D721Med (cell line): ENCODE measurements at places on chromosomes 4 and X.

DNA sequence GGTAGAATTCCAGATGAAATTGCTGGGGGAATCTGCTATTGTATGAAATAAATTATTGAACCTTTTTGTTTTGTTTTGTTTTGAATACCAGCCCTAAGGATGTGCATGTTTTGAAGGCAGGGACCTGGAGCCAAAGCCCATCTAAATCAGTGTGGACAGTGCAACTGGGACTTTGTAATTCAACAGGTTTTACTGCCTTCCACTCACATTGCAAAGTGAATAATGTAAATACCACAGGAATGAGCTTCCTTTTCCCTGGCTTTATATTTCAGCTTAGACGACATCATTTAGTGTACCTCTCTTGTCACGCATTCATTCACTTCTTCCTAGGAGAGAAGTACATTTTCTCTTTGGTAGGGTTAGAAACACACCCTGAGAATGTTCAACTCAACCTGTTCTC lies 795.0 kb downstream of the CENPC start:
- no peak for DNase-seq

GRCh38 chrX:386768-387575 lies at the start of gene PPP2R3B:
PPP2R3B (minus strand) TSS chrX:386907; CDS start chrX:386691, 216 bp downstream.
- peak; percentile 84 for DNase-seq

DNA sequence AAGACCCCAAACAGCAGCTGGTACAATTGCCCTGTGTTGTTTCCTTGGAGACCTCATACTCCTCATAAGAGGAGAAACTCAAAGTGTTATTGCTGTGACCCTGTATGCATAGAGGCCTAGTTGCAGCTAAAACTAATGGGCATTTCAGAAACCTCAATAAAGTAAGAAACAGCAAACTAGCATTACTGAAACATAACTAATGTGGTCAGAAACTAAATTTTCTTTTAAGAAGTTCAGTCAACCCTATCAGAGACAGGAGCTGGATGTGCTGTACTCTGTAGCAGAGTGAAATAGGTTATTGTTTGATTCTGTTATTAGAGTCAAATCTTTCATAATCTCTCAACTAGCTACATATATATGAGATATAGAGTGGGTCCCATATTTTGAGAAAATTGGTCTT lies 257.5 kb upstream of the IRS4 start:
- no peak for DNase-seq

DNA sequence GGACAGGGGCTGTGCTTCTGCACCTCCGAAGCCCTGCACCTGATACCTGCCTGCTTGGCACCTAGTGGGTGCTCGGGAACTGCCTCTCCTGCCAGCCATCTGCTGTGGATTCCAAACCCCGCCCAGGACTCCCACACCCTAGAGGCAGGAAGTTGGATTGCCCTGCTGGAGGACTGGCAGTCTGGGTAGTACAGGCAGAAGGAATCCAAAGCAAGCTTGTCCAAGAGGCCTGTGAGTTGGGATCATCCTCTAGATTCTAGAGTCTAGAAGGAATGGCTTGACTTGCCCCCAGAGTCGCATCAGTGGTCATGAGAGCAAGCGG lies 64.6 kb upstream of the MTM1 start:
- no peak for DNase-seq

GRCh38 chr4:8731364-8731763 lies 138.8 kb downstream of the CPZ start:
- DNase-seq, result no peak

DNA sequence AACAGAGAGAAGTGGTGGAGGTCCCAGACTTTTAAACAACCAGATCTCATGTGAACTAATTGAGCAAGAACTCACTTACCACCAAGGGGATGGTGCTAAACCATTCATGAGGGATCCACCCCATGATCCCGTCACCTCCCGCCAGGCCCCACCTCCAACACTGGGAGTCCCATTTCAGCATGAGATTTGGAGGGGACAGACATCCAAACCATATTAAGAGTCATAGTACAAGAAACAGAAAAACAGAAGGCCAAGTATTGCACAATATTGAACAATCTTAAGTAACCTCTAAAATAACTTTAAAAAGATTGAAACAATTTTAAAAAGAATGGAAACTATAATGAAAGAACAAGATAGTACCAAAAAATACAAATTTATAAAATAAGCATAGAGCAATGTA lies 110.0 kb downstream of the CBR4 start:
- DNase-seq, result no peak

DNA sequence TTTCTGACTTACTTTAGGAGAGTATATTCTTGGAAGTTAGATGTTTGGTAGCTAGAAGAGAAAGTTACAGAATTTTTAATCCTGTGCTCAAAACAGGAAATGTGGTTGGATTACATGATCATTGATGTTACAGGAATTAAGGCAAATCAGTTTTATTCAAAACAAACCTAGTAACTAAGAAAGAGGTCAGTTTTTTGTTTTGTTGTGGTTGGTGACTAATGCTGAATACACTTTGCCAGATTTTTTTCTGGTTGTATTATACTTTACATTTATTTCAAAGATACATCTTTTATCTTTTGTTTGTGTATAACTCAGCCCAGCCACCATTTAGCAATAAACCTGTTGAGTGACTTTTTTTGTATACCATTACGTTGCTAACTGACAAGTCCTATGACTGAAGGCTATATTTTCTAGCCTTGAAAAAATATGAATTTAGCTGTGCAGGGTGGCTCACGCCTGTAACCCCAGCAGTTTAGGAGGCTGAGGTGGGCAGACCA lies 116.7 kb downstream of the KLHL8 start:
- no peak for DNase-seq

GRCh38 chr4:80243274-80244018 lies 23.0 kb upstream of the FGF5 start:
- no peak for DNase-seq

DNA sequence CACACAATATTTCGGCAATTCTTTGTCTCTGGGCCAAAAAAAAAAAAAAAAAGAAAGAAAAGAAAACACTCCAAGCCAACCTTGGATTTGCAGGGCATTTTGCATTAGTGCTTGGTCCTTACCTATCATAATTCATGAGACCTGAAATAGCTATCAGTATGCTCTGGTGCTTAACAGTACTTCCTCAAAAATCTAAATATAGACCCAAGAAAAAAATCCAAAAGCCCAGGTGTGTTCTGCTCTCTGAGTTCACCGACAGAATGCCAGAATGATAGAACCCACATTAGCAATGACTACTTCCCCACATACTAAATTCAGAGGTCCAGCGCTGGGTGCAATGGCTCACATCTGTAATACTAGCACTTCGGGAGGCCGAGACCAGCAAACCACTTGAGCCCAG lies 42.9 kb downstream of the ABCG2 start:
- no peak for DNase-seq

DNA sequence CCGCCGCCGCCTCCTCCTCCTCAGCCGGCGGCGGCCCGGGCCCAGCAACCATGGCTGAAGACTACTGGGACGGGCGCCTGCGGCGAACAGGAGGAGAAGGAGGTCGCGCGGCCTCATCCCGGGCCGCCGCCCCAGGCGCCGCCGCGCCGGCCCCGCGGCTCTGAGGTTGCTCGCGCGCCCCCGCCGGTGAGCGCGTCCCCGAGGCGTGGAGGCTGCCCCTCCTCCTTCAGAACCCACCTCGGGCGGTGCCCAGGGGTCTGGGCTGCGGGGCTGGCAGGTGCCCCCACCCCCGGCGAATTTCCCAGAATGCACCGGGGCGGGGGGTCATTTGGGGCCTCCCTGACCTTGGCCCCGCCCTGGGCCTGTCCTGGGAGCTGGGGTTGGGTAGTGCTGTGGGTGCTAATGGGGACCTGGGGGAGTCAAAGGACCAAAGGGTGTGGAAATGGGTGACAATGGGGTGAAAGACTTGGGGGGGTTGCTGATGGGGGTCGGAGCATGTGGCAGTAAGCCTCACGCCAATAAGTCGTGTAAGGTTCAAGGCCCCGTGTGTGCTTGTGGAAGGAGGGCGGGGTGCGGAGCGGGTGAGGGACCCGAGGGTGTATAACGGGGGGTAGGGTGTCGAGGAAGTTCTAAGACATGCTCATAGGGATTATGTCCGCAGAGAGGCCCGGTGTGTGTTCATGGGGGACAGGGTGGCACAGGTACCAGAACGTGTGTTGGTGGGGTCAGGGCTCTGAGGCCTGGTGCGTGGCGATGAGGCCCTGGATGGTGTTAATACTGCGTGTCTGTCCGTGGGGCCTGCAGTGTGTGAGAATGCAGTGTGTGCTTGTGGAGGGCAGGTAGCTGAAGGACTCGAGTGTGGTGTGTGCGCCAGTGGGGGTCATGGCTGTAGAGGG lies 687 bp downstream of the CDK16 start:
- no peak for DNase-seq

DNA sequence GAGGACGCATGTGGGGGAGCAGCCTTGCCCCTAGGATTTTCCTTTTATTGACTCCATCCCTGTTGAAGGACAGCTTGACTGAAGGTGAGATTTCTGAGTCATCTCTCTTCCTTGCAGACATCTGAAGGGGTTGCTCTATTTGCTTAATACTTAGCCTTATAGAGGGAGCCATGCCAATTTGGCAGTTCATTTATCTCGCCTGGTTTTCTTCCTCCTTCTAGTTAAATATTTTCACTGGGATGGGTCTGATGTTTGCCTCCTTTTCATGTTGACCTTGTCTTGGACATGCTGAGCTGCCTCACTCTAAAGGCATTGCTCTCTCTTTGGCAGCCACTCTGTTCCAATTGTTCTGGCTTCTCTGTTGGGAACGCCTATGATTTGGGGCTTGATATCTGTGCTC lies 151.0 kb upstream of the PSAPL1 start:
- no peak for DNase-seq

- DNase-seq, result no peak
These were observed 685 bp downstream of the COMMD8 start for GRCh38 chr4:47462799-47463234.

DNA sequence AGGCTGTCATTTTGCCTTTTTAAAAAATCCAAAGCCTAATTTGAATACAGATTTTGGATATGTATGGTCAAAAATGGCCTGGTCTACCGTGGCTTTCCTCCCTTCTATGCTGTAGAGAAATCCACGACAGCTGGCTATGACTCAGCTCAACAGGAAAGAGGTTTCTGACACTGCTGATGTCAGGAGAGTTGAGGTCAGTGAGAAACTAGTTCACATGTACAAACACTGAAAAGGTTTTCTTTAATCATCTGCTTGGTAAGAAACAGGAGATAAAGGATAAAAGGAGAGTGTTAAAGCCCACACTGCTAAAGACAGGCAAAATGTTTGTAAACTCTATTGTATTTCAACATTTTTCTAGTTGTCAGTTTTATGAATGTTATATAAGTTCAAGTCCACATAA lies 113.9 kb downstream of the NYX start:
- DNase-seq, result no peak

DNA sequence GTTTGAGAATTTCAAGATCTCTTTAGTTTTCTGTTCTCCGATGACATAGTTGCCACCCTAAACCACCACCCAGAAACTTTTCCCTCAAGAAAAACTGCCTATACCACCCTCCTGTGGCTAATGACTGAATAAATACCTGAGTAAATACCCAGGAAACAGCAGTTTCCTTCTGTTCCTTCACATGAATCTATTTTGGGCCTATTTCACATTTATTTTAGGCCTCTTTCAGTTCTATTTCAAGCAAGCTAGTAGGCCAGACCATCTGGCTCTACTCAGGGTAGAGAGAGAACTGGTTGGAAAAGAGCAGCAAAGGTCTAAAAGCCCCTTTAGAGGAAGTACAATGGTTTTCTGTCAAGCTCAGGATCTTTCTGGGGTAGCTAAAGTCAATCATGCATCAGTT lies 23.4 kb downstream of the ARHGEF9 start:
- no peak for DNase-seq

- no peak for DNase-seq
These were observed 22.8 kb upstream of the FGFR3 start for GRCh38 chr4:1770245-1770644.

- no peak for DNase-seq
These were observed 39.3 kb downstream of the EVC start for GRCh38 chr4:5750052-5750945.

DNA sequence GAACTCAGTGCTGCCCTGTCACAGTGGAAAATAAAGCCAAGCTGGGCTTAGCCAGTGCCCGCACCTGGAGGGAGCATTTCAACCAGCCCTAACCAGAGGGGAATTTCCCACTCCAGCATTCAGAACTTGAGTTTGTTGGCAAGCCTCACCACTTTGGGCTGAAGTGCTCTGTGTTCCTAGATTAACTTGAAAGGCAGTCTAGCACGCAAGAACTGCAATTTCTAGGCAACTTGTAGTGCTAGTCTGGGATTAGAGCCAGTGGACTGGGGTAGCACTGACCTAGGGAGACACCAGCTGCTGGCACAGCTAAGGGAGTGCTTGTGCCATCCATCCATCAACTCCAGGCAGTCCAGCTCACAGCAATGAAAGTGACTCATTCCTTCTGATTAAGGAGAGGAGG lies 1060.6 kb upstream of the GRID2 start:
- DNase-seq, result no peak

DNA sequence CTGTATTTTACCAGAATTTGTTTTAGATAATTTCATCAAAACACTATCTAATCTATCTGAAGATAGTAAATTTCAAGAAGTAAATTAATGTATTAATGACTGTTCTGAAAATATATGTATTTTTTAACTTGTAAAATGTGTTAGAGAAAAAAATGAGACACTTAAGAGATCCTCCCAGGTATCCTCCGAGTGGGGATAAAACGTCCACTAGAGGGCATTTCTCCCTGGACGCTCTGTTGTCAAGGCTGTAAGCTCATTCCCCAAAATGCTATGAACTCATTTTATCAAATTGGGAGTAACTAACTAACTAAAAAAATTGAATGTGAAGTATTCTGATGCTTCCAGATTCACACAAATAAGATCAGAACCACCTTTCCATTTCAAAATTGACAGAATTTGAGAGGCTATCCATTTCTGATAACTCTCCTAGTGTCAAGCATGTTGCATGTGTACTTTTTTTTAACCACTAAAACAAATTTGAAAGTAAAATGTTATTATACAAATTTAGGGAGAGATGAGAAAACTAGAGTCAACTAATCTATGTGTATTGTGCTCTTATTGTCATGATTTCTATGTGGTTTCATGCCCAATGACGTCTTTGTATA lies 337.3 kb upstream of the HS3ST1 start:
- no peak for DNase-seq

DNA sequence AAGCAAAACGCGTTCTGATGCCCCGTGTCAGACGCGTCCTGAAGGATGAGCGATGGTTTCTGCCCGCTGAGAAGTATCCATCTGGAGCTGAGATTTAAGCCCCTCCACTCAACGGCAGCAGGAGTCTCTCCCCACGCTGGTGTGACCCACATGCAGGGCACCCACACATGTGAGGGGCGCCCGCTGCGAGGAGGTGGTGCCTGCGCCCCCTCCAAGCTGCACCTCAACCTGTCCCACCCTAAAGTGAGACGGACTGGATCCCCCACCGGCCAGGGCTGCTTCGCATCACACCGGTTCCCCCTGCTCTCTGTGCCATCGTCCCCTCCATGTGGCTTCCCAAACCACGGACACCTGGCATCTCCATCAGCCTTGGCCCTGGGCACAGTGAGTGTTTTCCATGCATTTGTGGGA lies 4.5 kb upstream of the PDE6B start:
- no peak for DNase-seq
